ENCODE measurements at places on chromosomes 1 and 21. TPM values are rescaled to one million over a fixed set of nuclear protein-coding genes. Genes with fewer than 3 reads are reported as not detected.

The C1orf115 gene
- total RNA-seq: 0.50 TPM

The CFHR1 gene
- total RNA-seq: not detected

The GCLM gene
- total RNA-seq: 26.0 TPM

The CHI3L1 gene
- 14.8 TPM for total RNA-seq

The LMOD1 gene
- total RNA-seq: 22.2 TPM

The WDR3 gene
- 18.2 TPM for total RNA-seq

The MOB3C gene
- total RNA-seq: 17.5 TPM

The GJA5 gene
- 2.0 TPM for total RNA-seq

The C1orf105 gene
- total RNA-seq: not detected

The GPR153 gene
- total RNA-seq: 26.5 TPM

The S1PR1 gene
- 22.0 TPM for total RNA-seq

The NGF gene
- total RNA-seq: 10.1 TPM

The NHLH1 gene
- not detected for total RNA-seq

The SLC16A1 gene
- total RNA-seq: 64.5 TPM

The CLDN14 gene
- total RNA-seq: not detected

The GPR52 gene
- total RNA-seq: 0.50 TPM

The S100A13 gene
- 81.7 TPM for total RNA-seq

All from smooth muscle cell of trachea (primary cell).